MCF 10A (cell line): ENCODE measurements at places on chromosomes 12 and 14.

DNA sequence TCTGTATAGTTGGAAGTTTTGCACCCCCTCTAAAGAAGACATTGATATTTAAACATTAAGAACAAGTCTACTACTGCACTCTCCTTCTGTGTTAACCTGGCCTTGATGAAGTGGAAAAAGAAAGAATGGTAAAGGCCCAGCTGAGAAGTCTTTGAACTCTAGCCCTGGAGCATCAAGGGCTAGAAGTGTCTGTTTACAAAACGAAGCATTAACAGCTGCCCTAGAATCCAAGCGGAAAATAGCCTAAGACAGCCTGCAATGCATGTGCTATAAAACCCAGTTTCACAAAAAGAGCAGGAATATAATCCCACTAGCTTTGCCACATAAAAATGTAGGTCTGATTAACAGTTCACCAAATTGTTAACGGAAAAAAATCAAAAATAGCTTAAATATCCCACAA, 60.5 kb downstream of the NUMB start:
- DNase-seq = no peak

DNA sequence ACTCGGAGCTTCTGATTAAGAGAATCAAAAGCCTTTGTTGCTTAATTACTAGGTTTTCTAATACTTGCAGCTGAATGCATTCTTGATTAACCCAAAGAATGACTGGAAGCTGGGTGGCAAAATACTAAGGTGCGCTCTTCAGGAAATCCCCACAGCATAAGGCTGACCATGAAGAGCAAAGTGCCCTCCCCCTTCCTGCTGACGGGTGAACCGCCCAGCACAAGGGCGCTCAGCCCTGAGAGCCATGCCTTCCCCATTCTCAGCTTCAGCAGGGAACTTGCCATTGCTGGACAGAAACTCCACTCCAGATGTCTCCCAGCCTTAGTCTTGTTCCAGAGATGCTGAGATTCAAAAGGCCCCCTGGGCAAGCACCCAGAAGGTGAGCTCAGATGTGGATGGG, 27.2 kb upstream of the FBRSL1 start:
- no peak for DNase-seq

- DNase-seq = peak; percentile 73
Observed at GRCh38 chr12:54439521-54440255, 20.6 kb upstream of the ITGA5 start.

- no peak for DNase-seq
Observed at GRCh38 chr12:82574191-82574590, 112.5 kb upstream of the TMTC2 start.

DNA sequence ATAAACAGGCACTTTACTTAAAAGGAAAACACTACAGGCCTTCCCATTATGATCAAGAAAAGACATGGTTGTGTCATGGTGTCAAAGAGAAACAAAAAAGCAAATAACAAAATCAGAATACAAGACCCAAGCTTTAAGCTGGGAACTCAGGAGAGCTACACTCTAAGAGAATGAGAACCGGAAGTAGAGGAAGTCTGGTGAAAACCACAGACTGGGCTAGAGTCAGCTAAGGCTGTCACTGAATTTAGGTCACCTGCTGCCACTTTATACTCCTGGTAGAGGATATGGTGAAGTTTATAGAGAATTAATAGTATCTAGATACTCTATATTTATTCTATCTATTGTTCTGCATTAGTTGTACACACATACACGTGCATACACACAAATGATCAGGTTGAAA, 971.7 kb downstream of the FLRT2 start:
- DNase-seq = no peak

- DNase-seq = peak; percentile 68
Observed at GRCh38 chr14:49497725-49498348, 88.3 kb downstream of the RPS29 start.

GRCh38 chr14:30600922-30601918, 20.9 kb upstream of the SCFD1 start:
- no peak for DNase-seq

- no peak for DNase-seq
Observed at GRCh38 chr14:89296281-89296745, 120.7 kb downstream of the FOXN3 start.

GRCh38 chr12:60394665-60395064, 798.8 kb downstream of the SLC16A7 start:
- peak; percentile 68 for DNase-seq

GRCh38 chr14:105154476-105154871, 14.1 kb downstream of the JAG2 start:
- DNase-seq = no peak

GRCh38 chr12:42809226-42809625, 219.7 kb upstream of the PRICKLE1 start:
- DNase-seq = peak; percentile 12

DNA sequence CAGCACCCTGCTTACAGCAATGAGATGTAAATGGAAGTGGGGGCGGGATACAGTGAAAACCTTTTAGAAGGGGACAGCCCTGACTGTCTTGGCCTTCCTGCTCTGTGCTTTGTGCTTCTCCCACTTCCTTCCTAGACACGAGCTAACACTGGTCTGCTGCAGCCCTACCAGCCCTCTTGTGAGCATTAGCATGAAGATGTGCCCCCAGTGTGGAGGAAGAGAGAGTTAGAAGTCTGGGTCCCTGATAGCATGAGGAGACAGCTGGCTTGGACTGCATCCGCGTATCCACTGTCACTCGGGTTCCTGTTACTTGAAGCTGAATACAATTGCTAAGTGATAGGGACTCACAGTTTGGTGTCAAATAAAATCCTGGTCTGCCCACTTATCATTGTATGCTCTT, 248.1 kb upstream of the SOX5 start:
- no peak for DNase-seq

- no peak for DNase-seq
Observed at GRCh38 chr14:24876996-24877395, 173.0 kb downstream of the STXBP6 start.

DNA sequence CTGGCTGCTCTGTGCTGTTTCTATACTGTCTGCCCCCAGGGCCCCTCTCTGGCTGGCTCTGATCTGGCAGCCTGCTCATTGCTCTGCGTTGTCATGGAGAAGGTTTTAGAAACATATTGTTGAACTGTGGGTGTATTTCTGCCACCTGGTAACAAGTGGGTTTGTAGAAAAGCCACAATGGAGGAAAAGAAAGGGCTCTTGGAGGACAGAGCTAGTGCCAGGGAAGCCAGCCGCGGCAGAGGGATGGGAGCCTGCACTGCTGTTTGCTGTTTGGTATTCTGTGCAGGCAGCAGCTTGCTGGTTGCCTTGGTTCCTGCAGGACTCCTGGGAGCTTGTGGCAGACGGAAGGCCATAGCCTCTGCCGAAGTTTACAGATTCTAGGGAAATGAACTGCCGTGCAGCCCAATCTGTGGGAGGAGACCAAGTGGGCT, 15.1 kb downstream of the CCDC177 start:
- DNase-seq = no peak

DNA sequence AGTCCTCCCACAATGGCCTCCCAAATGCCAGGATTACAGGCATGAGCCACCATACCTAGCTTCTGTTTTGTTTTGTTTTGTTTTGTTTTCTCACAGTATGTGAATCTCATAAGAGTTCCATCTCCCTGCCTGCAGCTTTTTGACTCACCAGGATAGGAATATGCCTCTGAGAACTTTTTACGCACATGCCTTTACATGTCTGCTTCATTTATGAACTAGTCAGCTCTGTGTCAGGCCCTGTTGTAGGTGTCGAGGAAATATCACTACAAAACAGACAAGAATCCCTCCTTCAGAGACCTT, 89.0 kb downstream of the BORCS5 start:
- DNase-seq = peak; percentile 70

- no peak for DNase-seq
Observed at GRCh38 chr12:118851891-118852290, 129.4 kb upstream of the SRRM4 start.

DNA sequence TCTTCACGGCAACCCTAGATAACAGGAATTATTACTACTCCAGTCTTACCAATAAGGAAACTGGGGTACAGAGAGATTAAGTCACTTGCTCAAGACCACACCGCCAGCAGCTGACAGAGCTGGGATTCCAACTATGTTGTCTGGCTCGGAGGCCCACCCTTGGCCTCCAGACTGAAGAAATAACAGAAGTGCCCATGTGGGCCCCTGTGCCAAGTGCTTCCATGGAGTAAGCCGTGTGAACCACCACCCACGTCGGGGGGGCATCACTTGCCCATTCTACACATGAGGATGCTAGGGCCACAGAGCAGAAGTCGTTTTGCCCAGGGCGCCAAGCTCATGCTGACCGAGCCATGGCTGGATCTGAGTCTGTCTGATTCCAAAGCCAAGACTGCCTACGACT, 926 bp upstream of the CMKLR1 start:
- no peak for DNase-seq

- DNase-seq = peak; percentile 98
Observed at GRCh38 chr12:7060353-7060954, at the start of gene C1S. Gene C1S (plus strand): TSS chr12:7060718. CDS start chr12:7061913, 1,195 bp downstream.

DNA sequence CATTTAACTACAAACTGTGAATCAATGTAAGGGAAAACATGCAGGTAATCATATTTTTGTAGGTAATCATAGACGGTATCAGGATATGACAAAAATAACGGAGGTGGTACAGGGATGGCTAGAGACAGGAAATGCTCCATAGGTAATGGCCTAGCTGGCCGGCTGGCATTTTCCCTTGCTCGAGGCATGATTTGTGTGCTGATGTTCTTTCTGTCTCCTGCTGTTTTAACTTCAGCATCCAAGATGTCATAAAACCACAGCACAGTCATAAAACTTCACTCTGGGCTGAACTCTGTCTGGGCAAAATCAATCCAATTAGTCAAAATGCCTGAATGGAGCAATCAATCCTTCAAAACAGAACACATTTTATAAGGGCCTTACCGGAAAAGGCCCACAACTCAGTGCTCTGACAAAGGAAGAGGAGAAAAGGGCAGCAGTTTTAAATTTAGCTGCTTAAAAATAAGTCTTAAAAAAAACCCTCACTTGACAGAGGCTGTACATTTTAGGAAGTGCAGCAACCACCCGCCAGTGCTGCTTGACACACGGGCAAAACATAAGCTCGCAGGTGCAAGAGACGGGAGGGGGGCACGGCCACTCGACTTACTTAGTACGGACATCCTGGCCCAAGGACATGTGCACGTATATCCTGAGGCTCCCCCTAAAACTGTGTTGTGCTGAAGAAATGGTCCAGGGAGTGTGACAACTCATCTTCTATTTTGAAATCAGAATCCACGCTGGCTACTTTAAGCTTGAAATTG, 40.5 kb upstream of the GPR68 start:
- DNase-seq = no peak

DNA sequence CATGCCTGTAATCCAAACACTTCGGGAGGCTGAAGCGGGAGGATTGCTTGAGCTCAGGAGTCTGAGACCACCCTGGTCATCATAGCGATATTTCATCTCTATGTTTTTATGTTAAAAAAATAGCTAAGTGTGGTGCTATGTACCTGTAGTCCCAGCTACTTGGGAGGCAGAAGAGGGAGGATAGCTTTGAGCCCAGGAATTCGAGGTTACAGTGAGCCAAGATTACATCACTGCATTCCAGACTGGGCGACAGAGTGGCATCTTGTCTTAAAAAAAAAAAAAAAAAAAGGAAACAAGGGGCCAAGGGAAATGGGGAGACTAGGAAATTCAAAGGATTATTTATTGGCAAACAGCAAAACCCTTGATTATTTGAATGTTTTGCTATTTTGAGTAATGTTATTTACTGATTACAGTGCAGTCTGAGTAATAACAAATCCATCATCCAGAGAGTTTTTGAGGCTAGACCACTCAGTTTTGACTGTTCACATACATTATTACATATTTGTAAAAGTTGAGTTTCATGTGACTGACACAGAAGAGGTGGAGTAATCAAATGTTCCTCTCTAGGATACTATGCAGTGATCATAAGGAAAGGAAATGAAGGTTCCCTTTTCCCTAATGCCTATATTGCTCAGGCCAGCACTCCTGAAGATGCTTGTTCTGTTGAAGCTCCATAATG, 40.8 kb downstream of the PRKCH start:
- DNase-seq = no peak

- peak; percentile 90 for DNase-seq
Observed at GRCh38 chr12:89384050-89384758, 31.9 kb upstream of the DUSP6 start.

GRCh38 chr14:68111097-68111852, 291.7 kb downstream of the RAD51B start:
- DNase-seq = no peak

GRCh38 chr12:64120568-64120967, 101.5 kb downstream of the KICS2 start:
- DNase-seq = peak; percentile 75

- peak; percentile 50 for DNase-seq
Observed at GRCh38 chr14:29927376-29928116, at the start of gene PRKD1. Gene PRKD1 (minus strand): TSS chr14:29927847.

DNA sequence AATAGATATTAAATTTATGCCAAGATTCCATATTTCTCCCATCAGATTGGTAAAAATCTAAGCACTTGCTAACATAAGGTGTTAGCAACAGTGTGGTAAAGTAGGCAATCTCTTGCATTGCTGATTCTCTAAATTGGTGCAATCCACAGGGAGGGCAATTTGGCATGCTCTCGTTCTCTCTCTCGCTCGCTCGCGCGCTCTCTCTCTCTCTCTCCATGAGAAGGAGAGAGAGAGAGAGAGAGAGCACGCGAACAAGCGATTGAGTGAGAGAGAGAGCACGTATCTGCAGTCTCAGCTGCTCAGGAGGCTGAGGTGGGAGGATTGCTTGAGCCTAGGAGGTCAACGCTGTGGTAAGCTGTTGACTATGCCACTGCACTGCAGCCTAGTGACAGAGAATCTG, 25.9 kb downstream of the PSEN1 start:
- no peak for DNase-seq

DNA sequence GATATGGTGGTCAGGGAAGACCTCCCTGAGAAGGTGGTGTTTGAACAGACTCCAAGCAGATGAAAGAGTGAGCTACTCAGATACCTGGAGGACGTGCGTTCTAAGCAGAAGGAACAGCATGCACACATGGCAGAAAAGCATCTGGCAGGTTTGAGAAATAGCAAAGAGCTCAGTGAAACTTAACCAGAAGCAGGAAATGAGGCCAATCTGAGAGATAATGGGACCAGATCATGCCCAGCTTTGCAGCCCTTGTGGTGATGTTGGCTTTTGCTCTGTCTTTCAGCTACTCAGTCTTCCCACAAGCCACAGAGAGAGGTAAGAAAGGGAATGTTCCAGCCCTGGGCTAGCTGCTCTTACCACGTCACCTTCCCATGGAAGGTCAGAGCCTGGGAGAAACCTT, 176.3 kb upstream of the GSC start:
- DNase-seq = no peak

GRCh38 chr12:12378616-12379015, 21.7 kb downstream of the BORCS5 start:
- no peak for DNase-seq

- DNase-seq = no peak
Observed at GRCh38 chr14:77989441-77989991, 180.7 kb upstream of the NRXN3 start.

GRCh38 chr12:65067383-65067782, 53.7 kb downstream of the WIF1 start:
- no peak for DNase-seq

- peak; percentile 94 for DNase-seq
Observed at GRCh38 chr14:77123381-77124325, 17.9 kb downstream of the ZDHHC22 start.

GRCh38 chr12:93005928-93006392, 76.9 kb upstream of the EEA1 start:
- DNase-seq = no peak
